ENCODE measurements at places on chromosomes 3 and 15.

GRCh38 chr3:36488077-36488789 lies 107.9 kb downstream of the STAC start:
- no peak for DNase-seq

GRCh38 chr3:115930922-115931321 lies 307.6 kb downstream of the GAP43 start:
- no peak for DNase-seq

DNA sequence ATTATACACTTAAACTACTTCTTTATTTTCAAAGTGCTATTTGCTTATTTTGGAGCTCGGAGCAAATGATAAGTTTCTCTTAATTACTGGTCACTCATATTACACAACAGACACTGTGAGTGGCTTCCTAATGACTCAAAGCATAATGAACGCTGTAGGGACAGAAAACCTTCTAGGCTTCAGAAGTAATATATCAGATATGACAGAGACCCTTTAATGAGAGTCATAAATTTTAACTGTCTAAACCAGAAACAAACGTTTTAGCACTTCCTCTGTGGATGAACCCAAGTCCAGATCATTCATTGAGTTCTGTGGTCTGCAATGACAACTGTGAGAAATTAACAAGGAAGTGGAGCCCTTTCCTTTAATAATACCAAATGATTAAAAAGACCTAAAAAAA lies 66.6 kb downstream of the ARPP21 start:
- DNase-seq, result no peak

- DNase-seq, result no peak
Observed at GRCh38 chr15:90595763-90596155, 66.0 kb downstream of the CRTC3 start.

- DNase-seq, result peak; percentile 22
Observed at GRCh38 chr3:31768479-31769125, 212.5 kb downstream of the OSBPL10 start.

- no peak for DNase-seq
Observed at GRCh38 chr3:188178293-188178936, 24.5 kb downstream of the LPP start.

- DNase-seq, result peak; percentile 39
Observed at GRCh38 chr3:71582612-71583565, 639 bp downstream of the FOXP1 start.

GRCh38 chr3:3798631-3799113 lies 559 bp upstream of the LRRN1 start:
- no peak for DNase-seq

DNA sequence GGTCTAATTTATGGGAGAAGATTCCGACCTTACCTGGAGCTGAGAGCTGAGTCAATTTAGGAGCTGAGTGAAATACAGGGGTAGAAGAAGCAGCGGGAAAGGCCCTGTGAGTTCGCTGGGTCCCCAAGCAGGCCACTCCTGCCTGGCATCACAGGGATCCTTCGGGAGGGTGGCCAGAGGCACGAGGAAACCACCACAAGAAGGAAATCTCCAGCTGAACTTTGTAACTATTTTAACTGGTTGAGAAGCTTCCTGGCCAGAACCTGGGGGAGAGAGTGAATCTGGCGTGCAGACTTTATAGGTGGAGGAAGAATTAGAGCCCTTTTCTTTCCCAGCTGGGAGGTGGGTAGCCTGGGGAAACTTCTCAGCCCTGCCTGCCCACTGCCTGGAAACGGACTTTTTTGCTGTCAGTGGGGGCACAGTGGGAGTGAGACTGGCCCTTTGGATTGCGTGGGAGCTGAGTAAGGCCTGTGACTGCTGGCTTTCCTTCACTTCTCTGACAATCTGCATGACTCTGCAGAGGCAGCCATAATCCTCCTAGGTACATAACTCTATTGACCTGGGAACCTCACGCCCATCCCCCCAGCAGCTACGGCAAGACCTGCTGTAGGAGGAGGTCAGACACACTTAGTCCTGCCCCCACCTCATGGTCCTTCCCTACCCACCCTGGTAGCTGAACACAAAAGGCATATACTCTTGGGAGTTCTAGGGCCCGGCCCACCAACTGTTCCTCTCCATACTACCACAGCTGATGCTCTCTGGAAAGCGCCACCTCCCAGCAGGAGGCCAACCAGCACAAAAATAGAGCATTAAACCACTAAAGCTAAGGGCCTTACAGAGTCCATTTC lies 340.7 kb downstream of the CNTN3 start:
- no peak for DNase-seq

All from activated CD4-positive, alpha-beta T cell treated with anti-CD3 and anti-CD28 coated beads for 1 hour (primary cell).